ENCODE measurements at places on chromosomes 7 and 10.
A peak's percentile ranks its signal among the peaks of the same experiment; 100 is the strongest.

DNA sequence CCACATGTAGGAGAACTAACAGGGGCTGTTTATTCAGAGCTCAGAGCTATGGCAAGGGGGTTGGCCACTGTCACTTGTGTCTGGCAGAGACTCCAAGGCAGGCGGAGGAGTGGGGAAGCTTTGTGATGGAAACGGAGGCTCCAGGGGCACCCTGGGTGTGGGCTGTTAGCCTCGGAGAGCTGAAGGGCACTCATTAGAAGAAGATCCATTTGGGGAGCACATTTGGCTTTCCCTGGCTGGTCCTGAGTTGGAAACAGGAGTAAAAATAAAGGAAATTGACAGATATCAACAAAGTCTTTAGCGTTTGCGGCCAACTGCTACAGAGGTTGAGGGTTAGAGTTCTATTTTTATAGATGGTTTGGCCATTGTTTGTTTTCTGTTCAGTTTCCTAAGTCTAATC is 288.3 kb upstream of the MKI67 start:
- DNase-seq = no peak

- no peak for DNase-seq
Observed at GRCh38 chr10:55629793-55630490, 731.1 kb downstream of the ZWINT start.

- DNase-seq = peak; percentile 65
Observed at GRCh38 chr7:141551094-141551781, at the start of gene AGK. AGK (plus strand) TSS chr7:141551410; CDS start chr7:141555467, 4,057 bp downstream.

DNA sequence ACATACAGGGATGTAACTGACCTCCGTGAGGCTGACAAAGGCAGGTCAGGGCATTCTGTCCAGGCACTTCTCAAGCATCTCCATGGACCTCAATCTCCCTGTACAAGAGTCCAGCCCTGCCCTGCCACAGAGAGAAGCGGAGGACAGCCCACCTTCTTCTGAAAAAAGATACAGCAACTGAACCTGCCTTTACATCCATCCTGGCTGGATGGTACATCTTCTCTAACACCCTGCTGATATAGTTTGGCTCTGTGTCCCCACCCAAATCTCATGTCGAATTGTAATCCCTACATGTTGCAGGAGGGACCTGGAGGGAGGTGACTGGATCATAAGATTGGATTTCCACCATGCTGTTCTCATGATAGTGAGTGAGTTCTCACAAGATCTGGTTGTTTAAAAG is 40.5 kb upstream of the KCNMA1 start:
- no peak for DNase-seq

DNA sequence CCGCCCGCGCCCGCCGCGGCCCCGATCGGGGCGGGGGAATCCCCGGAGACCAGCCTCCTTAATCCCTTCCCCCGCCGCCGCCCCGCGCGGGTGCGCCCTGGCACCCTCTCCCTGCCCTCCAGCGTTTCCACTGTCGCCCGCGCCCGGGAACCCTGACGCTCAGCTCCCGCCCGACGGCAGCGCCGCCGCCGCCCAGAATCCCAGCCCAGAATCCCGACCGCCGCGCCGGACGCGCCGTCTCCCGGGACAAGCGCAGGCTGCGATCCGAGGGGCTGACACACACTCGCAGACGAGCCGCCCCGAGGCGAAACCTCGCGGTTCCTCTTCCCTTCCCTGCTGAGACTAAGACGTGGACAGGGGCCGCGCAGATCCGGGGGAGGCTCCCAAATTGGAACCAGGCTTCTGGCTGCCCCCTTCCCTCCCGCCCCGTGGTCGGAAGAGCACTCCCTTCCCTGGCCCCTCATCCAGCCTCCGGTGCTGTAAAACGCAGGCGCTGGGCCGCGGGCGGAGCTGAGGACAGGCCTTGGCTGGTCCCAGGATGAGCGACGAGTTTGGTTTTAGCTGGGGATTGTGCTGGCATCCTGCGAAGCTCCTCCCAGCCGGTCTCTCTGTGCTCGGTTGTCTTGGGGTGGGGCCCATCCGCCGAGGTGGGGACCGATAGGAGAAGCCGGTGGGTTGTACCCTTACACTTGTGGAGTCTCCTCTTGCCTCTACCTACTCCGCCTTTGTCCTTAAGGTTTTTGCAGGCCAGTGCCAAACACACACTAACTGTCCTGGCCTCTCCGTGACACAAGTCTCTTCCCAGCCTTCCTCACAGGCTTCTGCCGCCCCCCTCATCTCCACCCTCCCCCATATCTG is 1.1 kb downstream of the MARVELD1 start:
- peak; percentile 19 for DNase-seq

GRCh38 chr10:73553761-73554160 is 37.4 kb downstream of the USP54 start:
- no peak for DNase-seq

DNA sequence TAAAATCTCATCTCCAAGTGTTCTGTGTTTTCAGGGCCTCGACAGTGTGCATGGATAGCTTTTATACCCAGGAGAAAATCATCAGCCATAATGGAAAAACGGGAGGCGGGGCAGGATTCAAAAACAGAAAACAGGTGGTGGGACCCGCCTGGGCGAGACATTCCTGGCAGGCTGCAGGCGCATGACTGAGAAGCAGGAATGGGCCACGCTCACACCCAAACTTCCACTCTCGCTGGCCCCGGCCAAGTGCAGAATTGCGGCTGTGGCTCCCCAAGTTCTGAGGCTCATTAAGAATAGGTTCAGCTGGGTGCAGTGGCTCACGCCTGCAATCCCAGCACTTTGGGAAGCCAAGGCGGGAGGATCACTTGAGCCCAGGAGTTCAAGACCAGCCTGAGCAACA is 60.6 kb downstream of the C10orf143 start:
- no peak for DNase-seq

DNA sequence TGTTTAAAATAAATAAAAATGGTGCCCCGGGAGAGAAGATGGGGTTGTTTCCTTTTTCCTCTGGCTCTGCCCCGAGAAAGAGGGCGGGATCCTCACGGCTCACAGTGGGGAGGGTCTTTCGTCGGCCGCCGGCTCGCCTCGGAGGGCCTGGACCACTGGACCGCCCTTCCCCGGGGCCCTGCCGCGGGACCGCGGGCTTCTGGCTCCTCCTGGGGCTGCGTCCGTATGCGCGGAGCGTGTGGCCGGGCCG is 3.5 kb upstream of the IGF2BP3 start:
- DNase-seq = no peak

GRCh38 chr7:5068521-5068920 is 22.9 kb downstream of the RBAK start:
- no peak for DNase-seq

DNA sequence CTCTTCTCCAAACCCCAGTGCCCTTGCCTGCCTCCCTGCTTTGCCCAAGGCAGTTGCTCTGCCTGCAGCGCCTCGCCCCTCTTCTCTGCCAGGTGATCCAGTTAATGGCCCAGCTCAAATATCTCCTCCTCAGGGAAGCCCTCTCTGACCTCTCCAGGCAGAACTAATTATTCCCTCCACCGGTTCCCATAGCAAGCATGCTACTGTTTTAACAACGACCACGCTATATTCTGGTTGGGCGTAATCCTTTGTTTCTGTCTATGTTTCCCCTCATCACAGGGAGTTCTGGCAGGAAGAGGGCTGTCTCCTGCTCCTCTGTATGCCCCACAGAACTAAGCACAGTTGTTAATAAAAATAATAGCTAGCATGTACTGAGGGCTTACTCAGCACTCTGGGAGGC is 36.8 kb upstream of the R3HCC1L start:
- no peak for DNase-seq

DNA sequence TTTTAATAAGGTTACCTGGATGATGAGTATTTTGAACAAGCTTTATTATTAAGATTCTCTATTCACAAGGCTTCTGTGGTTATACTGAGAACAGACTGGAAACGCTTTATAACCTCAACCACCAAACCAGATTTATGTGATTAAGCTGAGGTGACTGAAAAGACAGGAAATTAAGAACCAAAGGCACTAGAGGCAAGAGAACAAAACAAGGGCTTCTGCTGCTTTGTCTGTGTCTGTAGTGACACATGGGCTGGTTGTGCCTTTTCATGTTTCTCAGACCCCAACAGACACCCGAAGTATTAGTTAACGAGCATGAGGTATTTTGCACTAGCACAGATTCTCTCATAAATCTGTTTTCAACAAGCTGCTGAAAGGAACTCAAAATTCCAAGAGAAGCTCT is 64.4 kb downstream of the RAPGEF5 start:
- DNase-seq = no peak

DNA sequence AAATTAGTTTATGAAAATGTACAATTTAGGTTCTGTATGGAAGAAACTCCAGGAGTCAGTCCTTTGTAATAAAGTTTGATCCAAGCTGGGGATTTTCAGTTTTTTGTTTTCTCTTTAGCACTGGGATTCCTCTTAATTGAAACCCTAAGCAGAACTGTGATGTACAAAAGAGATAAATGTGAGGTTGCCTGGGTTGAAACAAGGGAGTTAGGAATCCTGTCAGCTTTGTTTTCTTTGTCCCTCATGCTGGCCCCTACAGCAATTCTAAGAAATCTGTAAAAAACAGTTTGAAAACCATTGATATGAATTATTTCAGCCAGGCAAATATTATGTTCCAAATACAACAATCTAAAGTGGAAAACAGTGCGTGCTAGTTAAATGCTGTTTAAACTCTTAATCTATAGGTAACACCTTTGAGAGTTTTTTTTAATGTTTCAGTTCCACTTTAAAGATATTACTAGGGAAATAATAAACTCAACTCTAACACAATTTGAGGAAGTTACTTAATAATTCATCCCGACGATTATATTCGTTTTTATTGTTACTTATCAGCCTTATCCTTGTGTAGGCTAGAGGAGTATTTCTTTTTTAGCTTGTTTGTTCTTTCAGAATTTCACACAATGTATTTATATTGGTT is 65.3 kb downstream of the SGCE start:
- DNase-seq = no peak

DNA sequence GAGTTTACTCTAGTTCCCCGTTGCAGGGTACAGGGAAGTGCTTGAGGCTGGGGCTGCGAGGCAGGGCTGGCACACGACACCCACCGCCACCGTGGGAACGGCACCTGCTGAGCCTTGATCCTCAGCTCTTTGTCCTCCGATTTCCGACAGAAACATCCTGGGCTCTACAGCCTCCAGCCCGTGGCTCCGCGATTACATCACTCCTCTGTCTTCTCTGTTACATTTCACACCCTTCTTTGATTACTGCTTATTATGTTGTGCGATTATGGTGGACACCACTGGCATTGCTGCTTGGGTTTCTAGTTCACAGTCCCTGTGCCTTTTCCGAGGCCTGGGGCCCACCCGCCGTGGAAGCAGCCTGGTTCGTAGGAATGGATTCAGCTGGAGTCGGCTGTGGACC is 26.9 kb downstream of the FKBP6 start:
- DNase-seq = no peak

DNA sequence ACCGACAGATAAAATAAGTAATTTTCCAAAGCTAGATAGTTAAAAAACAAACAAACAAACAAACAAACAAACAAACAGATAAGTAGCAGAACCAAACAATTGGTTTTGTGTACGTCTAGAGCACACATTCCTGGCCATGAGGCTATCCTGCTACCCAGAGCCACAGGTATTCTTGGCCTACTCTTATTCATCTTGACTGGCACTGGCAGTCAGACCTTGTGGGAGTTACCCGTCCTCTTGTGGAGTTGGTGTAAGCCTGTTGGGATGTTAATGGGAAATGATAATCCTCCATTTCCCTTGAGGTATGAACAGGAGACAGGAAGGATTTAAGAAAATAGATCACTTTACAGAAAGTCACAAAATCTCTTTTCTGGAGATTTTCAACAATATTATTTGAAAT is 142.4 kb upstream of the MEOX2 start:
- DNase-seq = no peak

DNA sequence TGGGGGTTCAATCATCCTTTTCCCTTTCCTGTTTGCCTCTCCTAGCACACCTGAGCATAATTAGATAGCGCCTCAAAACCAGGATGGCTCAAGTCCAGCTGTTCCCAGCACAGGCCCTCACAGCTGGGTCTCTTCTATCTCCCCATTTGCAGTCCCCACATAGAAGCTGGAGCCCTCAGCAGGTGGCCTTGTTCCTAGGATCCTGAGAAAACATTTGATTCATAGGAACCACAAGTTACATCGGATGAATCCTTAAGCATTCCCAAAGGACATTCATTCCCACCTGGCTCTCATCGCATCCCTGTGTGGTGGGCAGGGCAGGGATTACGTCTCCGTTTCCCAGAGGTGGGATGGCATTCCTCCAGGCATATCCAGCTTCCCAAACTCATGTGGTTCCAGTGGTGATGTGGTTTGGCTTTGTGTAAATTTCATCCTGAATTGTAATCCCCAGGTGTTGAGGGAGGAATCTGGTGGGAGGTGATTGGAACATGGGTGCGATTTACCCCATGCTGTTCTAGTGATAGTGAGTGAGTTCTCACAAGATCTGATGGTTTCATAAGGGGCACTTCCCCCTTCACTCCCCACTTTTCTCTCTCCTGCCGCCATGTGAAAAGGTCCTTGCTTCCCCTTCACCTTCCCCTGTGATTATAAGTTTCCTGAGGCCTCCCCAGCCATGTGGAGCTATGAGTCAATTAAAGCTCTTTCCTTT is 49.8 kb upstream of the LEP start:
- DNase-seq = no peak

DNA sequence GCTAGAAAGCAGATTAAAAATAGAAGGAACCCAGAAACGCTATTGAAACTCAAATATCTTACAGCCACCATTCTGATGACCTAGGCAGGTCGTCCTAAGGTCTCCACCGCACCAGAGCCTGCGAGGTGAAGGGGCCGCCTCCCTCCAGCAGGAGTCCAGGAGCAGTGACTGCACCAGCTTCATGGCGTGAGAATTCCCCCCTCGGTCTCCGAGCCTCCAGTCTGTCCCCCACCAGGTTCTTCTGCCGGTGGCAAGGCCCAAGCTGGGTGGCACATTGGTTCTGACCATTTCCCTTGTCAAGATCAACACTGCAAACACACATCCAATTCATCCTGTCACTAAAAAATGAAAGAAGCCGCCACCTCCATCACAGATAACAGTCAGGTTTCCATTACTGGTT is 98.7 kb downstream of the DIP2C start:
- DNase-seq = no peak

DNA sequence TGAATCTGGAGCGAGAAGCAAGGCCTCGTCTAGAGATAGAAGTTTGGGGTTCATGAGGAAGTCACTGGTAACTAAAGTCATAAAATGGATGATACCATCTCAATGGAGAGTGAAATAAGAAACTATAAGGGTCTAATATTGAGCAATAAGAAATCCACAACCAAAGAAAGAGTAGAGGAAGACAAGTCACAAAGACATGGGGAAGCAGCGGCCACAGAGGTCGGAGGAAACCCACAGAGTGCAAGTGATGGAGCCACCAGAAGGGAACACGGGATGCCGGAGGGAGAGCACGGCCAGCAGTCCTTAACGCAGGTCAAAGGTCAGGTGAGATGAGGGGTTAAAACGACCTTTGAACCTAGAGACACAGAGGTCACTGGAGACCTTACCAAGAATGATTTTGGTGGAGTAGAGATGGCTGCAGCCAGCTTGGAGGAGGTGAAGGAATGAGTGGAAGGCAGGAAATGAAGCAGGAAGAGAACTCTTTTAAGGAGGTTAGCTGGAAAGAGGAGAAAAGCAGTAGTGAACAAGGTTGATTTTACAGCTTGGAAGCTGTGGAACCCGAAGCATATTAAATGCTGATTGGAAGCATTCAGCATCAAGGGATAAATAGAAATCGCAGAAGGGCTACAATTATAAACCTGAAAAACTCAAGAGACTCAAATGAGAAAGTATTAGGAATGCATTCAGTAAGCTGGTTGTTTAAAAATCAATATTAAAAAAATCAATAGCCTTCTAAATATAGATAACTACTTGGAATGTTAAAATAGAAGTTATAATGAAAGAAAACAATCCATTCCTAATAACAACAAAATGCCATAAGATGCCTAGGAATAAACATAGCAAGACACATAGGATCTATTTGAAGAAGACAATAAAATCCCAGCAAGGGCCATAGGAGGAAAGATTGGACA is 93.7 kb downstream of the SVOPL start:
- no peak for DNase-seq

- DNase-seq = no peak
Observed at GRCh38 chr7:48471196-48471595, 299.9 kb downstream of the ABCA13 start.

Data from activated T-cell treated with anti-CD3 and anti-CD28 coated beads for 4 hours (primary cell).